SW 1271 (cell line): ENCODE measurements at places on chromosomes 4 and X.

DNA sequence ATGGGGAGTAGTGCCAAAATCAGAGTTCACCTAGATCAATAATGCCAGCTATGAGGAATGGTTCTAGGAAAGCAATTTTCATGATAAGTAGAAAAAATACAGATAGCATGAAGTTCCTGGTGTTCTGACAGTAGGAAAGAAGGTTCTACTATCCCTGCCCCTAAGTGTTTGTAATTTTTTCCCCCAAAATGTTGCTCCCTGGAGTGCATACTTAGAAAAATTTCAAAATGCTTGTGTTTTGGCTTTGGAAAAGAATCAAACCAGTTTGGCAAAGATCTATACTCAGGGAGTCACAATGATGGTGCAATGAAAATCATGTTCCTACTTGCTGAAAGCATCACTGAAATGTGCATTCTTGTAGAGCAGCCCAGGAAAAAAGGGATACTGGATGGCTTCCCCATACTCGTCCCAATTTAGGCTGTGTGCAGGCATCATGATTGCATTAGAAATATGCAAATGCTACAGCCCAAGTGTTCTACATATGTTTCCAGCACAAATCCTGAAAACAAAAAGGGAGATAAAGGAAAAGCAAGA, 74.7 kb downstream of the LPAR4 start:
- DNase-seq = no peak

DNA sequence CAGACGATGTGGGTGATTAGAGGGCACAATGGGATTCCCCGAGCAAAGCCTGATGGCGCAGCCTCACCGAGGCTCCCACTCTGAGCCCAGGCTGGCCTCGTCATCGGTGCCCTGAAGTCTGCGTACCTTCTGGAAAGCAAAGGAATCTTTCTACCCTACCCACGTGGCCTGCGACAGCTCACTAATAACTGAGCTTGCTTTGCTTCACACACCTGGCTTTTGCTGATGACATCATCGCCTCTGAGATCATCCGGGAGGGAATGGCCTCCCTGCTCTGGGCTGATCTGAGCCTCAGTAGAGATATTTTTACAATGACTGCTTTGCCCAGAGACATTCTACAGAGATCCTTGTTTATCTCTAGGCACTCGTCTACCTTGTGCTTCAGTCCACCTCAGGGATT, 45.4 kb upstream of the PDLIM3 start:
- DNase-seq = no peak

GRCh38 chrX:154374313-154375155, at the start of gene FLNA:
FLNA (minus strand) TSS chrX:154374634; CDS start chrX:154371245, 3,389 bp downstream.
- DNase-seq = no peak

DNA sequence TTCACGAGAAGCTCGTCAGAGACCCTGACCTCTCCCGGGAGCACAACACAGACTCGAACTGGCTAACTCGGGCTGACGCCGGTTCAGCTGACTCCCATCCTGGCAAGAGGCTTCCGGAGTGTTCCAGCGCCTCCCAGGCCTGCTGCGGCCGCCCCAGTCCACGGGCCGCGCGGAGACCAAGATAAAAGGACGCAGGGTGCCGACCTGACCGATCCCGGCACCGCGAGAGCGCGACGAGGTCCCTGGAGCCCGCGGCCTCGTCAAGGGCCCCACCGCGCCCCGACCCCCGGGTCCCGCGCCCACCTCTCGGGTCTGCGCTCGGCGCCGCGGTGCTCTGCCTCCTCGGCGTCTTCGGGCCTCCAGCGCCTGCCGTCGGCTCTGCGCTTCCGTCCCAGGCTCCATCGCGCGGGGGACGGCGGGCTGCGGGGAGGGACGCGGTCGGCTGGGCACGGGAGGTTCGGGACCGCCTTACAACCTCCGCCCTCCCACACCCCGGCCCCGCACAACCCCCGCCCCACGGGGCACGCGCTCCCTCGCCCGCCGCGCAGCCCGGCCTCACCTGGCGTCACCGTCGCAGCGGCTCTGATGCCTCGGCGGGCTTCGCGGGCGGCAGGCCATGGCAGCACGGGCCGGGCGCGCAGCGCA, 426 bp downstream of the SLBP start:
- peak; percentile 27 for DNase-seq

GRCh38 chr4:109795059-109795458, 6.7 kb downstream of the CFI start:
- DNase-seq = no peak

- DNase-seq = no peak
These were observed 86.6 kb upstream of the TMEM150C start for GRCh38 chr4:82648356-82648755.
